ENCODE measurements at places on chromosomes 1 and 21.

GRCh38 chr1:39561279-39561678 is 15.3 kb downstream of the PABPC4 start:
- no peak for DNase-seq

- DNase-seq, result no peak
These were observed 38.3 kb downstream of the GALNT2 start for GRCh38 chr1:230105245-230105753.

- DNase-seq, result no peak
These were observed 64.0 kb upstream of the SELENON start for GRCh38 chr1:25735956-25736529.

- no peak for DNase-seq
These were observed 54.0 kb upstream of the L1TD1 start for GRCh38 chr1:62140666-62141065.

DNA sequence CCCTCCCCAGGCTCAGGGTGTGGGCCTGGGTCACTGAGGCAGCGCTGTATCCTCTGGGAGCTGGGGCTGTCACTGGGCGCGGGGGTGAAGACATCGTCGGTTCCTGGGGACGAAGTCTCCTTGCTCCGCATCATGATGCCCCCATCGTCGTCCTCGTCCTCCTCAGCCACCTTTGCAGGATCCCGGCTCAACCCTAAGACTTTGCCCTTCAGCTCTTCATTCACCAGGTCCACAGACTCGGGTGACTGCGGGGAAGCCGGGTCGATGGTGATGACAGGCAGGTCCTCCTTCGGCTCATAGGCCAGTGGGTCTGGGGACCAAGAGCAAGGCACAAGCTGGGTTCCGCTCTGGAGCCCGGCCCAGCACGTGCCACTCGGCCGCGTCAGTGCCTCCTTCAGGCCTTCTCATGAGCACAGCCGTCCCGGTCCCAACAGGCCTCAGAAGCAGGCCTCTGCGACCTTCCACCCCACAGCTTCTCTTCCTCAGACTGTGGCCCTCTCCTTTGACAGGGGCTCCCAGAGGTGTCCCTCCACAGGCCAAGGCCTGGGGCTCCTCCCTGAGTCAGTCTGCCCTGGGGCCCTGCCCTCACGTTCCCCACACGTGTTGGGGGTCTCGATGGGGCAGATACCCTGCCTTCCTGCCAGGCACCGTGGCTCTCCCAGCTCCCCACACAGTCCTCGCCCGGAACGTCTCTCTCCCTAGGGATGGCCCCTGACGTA is 54.4 kb downstream of the SLC9A1 start:
- DNase-seq, result no peak
